Activated CD4-positive, CD25-positive, alpha-beta regulatory T cell treated with anti-CD3 and anti-CD28 coated beads, Interleukin-2, amount 50 U/mL, for 16 hours (primary cell): ENCODE measurements at places on chromosomes 4 and X.

DNA sequence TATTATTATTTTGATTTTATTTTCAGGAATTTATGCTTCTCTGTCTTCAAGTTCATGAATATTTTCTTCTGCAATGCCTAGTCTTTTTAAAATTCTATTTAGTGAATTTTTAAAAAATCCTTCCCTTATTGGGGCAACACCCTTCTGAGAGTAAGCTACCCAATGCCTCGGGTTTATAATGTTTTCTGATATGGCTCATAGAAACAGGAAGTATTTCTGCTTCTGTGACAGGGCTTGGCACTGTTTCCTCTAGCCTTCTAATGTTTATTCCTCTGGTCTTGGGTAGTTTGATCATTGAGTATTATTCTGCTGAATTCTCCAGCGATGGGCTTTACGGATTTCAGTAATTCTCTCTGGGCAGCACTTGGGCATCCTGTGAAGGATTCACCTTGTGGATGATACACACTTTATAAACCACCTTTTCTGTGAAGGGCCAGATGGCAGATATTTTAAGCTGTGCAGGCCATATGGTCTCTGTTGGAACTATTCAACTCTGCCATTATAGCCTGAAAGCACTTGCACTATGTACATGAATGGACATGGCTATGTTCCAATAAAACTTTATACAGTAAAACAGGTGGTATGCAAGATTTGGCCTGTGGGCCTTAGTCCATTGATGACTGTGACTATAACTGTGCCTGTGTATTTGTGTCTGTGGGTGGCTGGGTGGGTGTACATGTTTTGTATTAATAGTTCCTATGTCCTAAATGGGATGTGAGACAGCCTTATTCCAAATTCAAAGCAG, 95.9 kb upstream of the FAT1 start:
- DNase-seq: no peak

DNA sequence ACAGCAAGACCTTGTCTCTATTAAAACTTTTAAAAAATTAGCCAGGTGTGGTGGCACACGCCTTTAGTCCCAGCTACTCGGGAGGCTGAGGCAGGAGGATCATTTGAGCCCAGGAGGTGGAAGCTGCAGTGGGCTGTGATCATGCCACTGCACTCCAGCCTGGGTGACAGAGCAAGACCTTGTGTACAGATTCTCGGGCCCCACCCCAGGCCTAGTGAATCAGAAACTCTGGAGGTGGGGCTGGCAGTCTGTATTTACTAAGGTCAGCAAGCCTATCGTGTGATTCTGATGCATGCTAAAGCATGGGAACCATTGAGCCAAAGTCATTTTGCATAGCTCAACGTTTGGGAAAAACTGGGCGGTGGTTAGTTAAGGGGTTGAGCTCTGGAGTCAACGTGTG, 3.5 kb downstream of the S100G start:
- no peak for DNase-seq

GRCh38 chrX:107288676-107289075, 82.3 kb downstream of the DNAAF6 start:
- DNase-seq: no peak

DNA sequence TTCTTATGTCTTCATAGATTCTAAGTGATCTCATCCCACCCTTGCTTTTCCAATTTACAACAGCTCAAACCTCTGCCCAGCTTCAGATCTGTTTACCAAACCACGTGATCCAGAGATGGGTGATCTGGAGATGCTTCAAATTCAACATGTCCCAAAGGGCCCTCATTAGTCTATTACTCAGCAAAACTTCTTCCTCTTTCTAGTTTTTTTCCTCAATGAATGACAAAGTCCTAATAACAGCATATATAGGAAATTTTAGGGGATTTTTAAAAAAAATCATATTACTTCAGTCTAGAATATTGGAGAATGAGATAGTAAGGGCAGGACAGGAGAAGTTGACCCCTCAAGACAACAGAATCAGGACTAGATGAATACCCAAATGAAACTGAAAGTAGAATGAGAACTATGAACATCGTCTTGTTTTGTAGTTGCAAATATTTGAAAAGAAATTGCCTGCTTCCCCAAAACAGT, 127.1 kb downstream of the CFAP299 start:
- DNase-seq: no peak

GRCh38 chr4:1728061-1728980, 7.0 kb downstream of the TACC3 start:
- no peak for DNase-seq

GRCh38 chr4:182893047-182893446, 24.1 kb downstream of the DCTD start:
- DNase-seq: no peak

DNA sequence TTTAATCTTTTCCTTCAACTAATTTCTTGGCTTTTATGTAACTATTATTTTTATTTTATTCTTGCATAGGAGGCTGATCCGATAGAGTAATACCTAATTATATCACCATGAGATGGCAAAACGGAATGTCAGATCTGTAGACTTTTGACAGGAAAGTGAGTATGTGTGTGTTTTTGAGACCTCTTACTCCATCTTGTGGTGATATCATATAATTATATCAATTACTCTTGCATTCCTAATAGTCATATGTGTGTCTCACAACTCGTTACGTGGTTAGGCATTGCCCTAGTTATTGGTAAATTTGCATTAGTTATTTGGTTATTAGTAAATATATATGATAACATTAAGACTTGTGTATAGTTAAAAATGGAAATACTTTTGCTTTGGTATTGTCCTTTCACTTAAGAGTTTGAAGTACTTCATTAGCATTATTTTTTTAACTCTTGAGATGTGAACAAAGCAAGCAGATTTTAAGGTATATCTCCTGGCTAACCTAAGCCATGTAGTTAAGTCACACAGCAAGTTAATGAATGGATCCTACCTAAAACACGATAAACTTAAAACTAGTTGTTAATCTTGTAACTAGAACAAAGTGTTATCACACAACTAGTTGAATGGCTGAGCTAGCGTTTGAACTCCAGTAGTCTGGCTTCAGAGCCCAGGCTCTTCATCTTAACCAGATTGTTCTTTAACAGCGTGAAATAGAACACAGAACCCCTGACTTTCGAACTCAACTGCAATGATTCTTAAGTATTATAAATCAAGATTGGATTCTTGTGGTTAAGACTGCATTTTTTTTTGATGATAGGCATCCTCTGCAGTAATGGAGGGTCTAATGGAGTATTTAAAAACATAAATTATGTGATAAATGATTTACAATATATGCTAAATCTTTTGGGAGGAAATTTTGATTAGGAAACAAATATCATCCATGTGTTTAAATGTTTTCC, 67.1 kb downstream of the PGRMC2 start:
- DNase-seq: no peak
